ENCODE measurements at places on chromosomes 13 and 19.

DNA sequence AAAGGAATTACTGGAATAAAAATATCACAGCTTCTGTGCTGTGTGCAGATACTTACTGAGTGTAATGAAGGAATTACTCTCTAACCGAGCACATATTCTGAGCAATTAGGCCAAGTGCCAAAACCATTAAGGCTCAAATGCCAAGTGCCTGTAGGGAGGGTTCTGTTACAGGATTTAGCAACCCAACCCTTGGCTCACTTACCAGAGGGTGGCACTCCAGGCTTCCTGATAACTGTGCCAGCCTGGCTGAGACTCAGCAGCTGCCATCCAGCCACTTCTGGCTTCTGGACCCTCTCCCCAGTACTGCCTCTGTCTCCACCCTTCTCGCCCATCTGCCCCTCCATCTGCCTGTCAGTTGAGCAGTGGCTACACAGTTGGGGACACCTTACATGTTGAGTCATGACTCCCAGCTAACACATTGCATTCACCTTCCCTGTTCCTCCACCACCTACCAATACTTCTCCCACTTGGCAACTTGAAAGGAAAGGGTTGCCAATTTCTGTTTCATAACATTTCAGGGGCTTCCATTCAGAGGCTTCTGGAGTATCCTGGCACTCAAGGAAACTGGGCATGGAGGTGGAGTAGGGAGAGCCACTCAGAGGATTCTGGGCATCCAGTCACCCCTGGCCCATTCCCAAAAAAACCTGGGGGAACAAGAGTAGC is 110.5 kb downstream of the COG6 start:
- DNase-seq = peak; percentile 35

- DNase-seq = peak; percentile 16
Measured at GRCh38 chr19:1315470-1316166, 29.9 kb downstream of the EFNA2 start.

DNA sequence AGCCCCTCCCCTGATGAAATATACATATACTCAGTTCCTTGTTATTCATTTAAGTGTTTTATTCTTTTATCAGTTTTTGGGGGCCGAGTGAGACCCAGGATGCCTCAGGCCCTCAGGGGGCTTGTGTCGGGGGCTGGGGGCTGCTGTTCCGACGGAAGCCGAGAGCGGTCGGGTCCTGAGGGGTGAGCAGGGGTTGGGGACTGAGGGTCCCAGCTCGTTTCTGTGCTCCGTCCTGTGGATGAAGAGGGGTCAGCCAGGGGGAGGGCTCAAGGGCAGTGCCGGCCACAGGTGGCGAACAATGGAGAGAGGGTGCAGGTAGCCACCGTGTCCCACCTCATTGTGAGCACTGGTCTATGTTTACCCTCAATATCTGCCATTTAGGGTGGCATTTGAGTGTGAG is 1.9 kb downstream of the PCP2 start:
- DNase-seq = no peak

- DNase-seq = no peak
Measured at GRCh38 chr13:27965343-27965739, 3.8 kb downstream of the CDX2 start.

- DNase-seq = no peak
Measured at GRCh38 chr13:32967584-32968182, 48.5 kb upstream of the KL start.

DNA sequence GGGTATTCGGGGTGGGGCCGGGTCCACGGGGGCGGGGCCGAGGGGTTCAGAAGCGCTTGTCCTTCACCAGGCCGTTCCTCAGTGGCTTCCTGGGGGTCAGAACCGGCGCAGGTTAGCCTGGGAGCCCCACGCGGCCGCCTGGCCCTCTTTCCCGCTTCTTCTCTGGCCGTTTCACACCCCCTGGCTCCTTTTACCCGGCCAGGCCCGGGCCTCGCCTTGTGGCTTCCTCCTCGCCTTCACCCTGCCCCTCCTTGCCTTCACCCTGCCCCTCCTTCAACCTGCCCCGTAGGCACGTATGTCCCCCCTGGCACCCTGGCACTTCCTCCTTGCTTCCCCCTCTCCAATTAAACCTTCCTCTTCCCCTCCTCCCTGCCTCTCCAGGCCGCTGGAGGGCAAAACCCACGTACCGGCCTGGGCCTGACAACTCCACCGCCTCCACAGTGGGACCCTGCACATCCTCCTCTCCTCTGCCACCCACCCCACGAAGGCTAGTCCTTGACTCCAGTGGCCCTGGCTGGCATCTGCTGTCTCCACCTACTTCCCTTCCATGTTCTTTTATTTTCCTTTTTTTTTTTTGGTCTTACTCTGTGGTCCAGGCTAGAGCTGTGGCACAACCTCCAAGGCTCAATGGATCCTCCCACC is 25.3 kb downstream of the CERS1 start:
- DNase-seq = no peak

- peak; percentile 81 for DNase-seq
Measured at GRCh38 chr13:91398413-91399188, at the start of gene GPC5. Gene GPC5 (plus strand): TSS chr13:91398621.

- no peak for DNase-seq
Measured at GRCh38 chr13:59495299-59495698, 668.4 kb downstream of the DIAPH3 start.

GRCh38 chr19:2083174-2083854 is 12.8 kb downstream of the MOB3A start:
- DNase-seq = peak; percentile 67

DNA sequence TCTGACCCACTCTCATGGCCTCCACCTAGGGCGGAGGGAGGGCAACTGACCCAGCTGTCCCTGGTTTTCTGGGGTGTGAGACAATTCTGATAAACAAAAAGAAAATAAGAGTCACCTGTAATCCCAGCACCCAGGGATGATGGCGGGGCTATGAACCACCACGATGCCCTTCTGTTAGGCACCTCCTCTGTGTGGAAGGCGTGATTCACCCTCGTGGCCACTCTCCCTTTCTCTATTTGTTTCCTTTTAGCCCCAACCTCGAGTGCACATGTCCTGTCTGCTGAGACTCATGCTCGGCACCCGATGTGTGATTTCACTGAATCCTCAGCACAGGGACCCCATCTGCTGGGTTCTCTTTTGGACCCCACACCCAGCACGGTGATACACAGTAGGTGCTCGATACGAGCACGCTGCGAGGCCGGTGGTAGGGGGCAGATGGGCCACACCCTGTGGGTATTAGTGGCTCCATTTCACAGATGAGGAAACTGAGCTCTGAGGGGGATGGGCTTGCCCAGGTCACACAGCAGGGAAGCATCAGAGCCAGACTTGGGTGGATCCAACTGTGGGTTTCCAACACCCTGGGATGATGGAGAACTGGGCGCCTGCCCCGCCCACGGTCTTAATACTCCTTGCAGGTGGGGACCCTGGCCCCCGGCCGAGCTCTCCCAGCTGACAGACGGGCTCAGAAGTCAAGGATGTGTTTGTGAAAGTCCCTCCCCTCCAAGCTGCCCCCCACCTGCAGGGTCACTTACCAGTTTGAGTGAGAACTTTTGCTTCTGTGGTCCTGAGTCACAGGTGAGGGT is 24.9 kb downstream of the VRK3 start:
- no peak for DNase-seq

DNA sequence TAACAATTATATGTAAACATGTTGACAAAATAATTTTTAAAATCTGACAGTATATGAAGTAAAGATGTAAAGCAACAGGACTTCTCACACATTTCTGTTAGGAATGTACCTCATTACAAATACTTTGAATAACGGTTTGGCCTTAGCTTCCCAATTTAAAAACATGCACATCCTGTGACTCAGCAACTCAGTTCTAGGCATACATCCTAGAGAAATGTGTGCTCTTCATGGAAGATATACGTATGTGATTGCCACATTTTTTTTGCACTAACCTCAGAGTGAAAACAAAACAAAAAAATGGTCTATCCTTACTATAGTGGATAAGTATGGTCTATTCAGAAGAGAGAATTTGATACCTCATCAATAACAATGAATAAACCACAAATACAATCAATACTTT is 314.6 kb downstream of the LIG4 start:
- DNase-seq = no peak

DNA sequence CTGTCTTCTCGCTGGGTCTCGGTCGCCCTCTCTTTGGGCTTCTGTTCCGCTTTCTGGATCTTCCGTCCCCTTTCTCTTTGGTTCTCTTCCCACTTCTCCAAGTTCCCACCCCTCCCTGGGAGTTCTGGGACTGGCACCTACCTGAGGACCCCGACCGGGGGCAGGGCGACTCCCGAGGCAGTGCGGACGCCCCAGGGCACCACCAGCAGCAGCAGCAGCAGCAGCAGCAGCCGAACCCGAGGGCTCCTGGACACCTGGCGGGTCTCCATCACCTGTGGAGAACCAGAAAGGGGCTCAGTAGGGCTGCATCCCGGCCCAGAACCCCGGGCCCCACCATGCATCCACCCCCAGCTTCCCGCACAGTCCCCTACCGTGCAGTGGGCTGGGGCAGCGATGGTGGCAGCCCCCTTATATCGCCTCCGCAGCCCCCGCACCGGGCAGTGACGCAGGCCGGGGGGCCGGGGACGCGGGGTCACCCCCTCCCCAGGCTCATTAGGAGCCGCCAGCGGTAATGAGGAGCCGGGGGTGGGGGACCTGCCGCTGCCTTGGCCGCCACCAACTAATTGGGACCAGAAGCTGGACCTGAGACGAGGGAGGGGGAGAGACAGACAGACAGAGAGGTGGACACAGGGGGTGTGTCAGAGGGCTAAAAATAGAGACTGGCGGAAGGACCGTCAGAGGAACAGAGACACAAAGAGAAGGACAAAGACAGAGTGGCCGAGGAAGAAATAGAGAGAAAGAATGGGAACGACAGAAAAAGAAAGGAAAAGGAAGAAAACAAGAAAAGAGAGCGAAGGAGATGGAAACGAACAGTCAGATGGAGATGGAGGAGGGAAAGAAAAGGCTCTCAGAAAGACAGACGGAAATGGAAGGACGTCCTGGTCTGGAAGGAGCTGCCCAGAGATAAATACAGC is at the start of gene PTH2:
Gene PTH2, minus strand, starts transcription at position 371 of the 914 bp plus-strand sequence. Its CDS starts 102 bp downstream, at position 269.
- no peak for DNase-seq

DNA sequence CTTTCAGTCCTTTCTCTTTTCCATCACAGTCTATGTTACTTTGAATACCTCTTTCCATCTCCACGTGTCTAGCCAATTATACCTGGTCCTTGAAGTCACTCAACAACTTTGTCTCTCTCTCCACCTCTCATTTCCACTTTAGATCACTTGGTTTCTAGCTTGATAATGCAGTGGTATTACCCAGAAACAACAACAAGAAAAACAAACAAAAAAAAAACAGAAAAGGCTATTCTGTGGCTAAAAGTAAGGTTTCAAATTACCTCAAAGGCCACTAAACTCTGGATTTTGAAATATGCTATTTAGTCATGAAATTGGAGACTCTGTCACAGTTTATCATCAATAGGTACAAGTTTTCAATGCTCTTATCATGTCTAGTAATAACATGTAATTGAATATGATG is 184.8 kb downstream of the PCDH9 start:
- DNase-seq = no peak

GRCh38 chr13:59715611-59716010 is 448.1 kb downstream of the DIAPH3 start:
- DNase-seq = no peak

GRCh38 chr13:96794669-96795068 is 199.6 kb downstream of the OXGR1 start:
- no peak for DNase-seq

GRCh38 chr13:49749848-49750247 is 42.6 kb downstream of the KPNA3 start:
- no peak for DNase-seq

DNA sequence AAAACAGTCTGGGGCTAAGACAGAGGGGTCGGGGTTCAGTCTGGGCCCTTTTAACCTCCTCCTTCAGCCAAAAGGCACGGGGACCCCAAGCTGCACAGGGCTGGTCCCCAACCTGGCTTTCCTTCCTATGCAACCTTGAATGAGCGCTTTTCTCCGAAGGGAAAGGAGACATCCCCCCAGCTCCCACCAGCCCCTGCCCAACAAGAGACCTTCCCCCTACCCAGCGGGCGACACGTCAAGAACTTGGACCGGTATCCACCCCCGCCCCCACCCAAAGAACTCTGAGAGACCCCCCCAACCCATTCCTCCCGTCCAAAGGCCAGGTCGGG is 35.0 kb upstream of the NANOS3 start:
- DNase-seq = no peak

DNA sequence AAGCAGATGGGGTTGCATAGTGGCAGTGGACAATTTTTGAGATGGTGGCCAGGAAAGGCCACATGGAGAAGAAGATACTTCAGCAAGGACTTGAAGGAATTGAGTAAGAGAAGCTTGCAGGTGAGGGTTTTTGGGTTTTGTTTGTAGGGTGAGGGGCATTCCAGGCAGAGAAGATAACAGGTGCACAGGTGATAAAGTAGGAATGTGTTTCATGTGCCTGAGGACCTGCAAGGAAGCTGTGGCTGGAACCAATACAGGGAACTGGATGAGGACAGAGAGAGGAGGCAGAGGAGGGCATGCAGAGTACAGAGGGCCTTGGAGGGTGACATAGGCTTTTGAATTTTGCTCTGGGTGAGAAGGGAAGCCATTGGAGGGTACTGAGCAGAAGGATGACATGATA is 314.5 kb downstream of the KLF12 start:
- no peak for DNase-seq
